Activated CD4-positive, alpha-beta T cell treated with anti-CD3 and anti-CD28 coated beads, Interleukin-2, amount 10 ng/mL, durations not matched to agents 24 days and 14 days (primary cell): ENCODE measurements at places on chromosomes 16 and 17. TPM values are rescaled to one million over a fixed set of nuclear protein-coding genes. Genes with fewer than 3 reads are reported as not detected.

- H3K27me3 ChIP-seq, result peaks cover 2% of the 10 kb centered on the region
- H3K27ac ChIP-seq, result no peak overlapping the region
- no peaks in the 10 kb centered on the region for H3K4me1 ChIP-seq
- DNase-seq, result no peak
- H3K4me3 ChIP-seq, result no peak overlapping the region
- no peaks in the 10 kb centered on the region for H3K36me3 ChIP-seq
These were observed 30.6 kb downstream of the ABCA9 start for GRCh38 chr17:69030169-69030568.

GRCh38 chr16:31094088-31094423 is 541 bp downstream of the VKORC1 start:
- H3K36me3 ChIP-seq, result peaks cover 17% of the 10 kb centered on the region
- H3K4me1 ChIP-seq, result peaks cover 23% of the 10 kb centered on the region
- no peaks in the 10 kb centered on the region for H3K27me3 ChIP-seq
- peak; percentile 65 for DNase-seq
- H3K4me3 ChIP-seq, result peak overlapping the region; percentile 95

- no peaks in the 10 kb centered on the region for H3K4me1 ChIP-seq
- no peak overlapping the region for H3K4me3 ChIP-seq
- no peaks in the 10 kb centered on the region for H3K36me3 ChIP-seq
- H3K27ac ChIP-seq, result no peak overlapping the region
These were observed 202.1 kb upstream of the PSMD7 start for GRCh38 chr16:74094514-74094913.

- DNase-seq, result no peak
- H3K27ac ChIP-seq, result no peak overlapping the region
- H3K27me3 ChIP-seq, result peaks cover 10% of the 10 kb centered on the region
- no peaks in the 10 kb centered on the region for H3K36me3 ChIP-seq
- no peak overlapping the region for H3K4me3 ChIP-seq
- H3K4me1 ChIP-seq, result no peaks in the 10 kb centered on the region
These were observed 349 bp upstream of the SLC6A2 start for GRCh38 chr16:55655381-55655896.

Gene CHMP6
- total RNA-seq, result 30.8 and 32.8 TPM in 2 replicates

Gene LLGL2
- 6.5 and 9.0 TPM in 2 replicates for total RNA-seq

Gene PHOSPHO1
- total RNA-seq, result 0.09 TPM in 1 of 2 replicates, not detected in the other

GRCh38 chr17:76161619-76162266 is 20.7 kb upstream of the FOXJ1 start:
- no peak for DNase-seq
- H3K4me1 ChIP-seq, result peaks cover 7% of the 10 kb centered on the region
- H3K27me3 ChIP-seq, result no peaks in the 10 kb centered on the region
- no peak overlapping the region for H3K27ac ChIP-seq
- no peak overlapping the region for H3K4me3 ChIP-seq

Gene CPHXL2
- total RNA-seq, result not detected in 2 replicates

DNA sequence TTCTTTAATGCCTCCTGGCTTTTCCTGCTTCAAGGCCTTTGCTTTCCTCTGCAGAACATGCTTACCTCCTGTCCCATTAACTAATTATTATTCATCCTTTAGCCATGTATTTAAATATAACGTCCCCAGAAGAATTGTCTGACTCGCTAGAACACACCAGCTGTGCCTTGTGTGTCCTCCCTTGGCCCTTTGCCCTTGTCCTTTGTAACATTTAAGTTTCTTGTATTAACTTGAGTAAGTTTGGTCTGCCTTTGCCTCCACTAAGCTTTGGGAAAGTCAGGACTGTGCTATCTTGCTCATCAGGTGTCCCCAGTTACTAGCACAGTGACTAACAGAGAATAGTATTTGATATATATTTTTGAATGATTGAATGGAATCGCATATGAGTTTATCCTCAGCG is 29.6 kb upstream of the ABCA9 start:
- no peak overlapping the region for H3K27ac ChIP-seq
- H3K4me1 ChIP-seq, result peaks cover 4% of the 10 kb centered on the region
- no peaks in the 10 kb centered on the region for H3K36me3 ChIP-seq
- H3K27me3 ChIP-seq, result peaks cover 15% of the 10 kb centered on the region
- H3K4me3 ChIP-seq, result no peak overlapping the region
- no peak for DNase-seq

DNA sequence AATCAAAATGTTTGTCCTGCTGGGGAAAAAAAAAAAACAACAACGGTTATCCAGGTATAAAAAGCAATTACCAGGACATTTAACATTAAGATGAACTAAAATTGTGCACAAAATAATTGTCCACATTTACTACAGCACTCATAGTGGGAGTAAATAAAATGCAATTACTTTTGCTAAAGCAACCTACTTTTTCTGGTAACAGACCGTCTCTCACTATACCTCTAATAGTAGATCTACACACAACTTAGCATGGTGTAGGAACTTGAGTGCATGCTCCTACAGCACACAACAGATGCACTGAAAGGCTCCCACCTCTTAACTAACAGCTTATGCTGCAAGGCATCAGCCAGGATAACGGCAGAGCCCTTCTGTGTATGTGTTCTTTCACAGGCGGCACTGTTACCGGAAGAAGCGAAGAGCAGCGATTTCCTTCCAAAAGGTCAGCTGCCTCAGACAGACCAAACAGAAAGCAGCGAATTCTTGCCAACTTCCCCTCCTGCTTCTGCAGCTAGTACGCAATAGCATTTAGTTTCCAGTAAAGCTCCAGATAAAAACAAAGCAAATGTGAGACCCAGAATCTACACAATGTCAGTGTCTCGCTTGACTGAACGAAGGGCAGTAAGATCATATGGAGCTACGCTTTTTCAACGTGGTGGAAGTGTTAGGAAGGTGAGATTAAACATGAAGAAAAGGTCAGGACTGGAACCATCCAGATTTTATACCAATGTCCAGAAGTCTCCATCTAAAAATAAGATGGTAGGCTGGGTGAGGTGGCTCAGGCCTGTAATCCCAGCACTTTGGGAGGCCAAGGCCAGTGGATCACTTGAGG is 27.6 kb downstream of the STAT5B start:
- peak overlapping the region; percentile 87 for H3K4me3 ChIP-seq
- H3K27ac ChIP-seq, result peak overlapping the region; percentile 98
- DNase-seq, result peak; percentile 94
- peaks cover 58% of the 10 kb centered on the region for H3K4me1 ChIP-seq

Gene SLC13A5
- total RNA-seq, result not detected in 2 replicates

Gene PIMREG
- 4.6 and 6.4 TPM in 2 replicates for total RNA-seq

DNA sequence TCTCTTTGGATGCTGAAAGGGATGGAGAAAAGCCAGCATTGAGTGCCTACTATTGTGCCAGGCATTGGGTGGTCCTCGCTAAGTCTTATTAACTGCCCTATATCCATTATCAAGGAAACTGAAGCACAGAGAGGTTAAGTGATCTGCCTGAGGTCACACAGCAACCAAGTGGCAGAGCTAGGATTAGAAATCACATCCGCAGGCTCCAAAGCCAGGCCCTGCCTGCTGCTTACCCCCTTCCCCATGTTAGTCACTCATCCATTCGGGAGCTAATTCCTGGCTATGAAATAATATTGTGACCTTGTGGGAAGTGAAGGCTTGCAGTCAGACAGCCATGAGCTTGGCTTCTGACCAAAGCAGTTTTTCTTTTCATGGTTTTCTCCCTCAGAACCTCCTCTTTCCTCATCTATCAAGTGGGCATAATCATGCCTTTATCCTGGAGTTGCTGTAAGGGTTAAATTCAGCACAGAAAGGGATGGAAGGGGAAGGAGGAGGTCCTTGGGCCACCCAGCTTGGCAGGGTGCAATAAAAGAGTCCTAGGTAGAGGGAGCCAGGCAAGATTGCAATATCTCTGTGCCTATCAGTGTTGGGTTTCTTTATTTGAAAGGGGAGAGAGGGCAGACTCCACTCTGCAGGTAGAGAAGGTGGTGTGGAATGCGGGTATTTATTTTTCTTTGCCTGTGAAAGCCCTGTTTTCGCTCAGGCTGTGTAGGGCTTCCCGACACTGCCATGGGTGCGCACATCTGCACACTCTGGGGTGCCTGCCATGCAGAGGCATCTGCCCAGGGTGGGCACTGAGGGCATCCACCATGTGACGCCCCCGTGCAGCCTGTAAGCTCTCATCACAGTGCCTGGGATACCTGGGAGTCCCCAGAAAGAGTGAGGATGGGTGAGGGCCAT is 11.3 kb downstream of the RAI1 start:
- H3K4me1 ChIP-seq, result peaks cover 52% of the 10 kb centered on the region
- no peaks in the 10 kb centered on the region for H3K36me3 ChIP-seq
- peak overlapping the region; percentile 30 for H3K4me3 ChIP-seq
- no peaks in the 10 kb centered on the region for H3K27me3 ChIP-seq

- H3K36me3 ChIP-seq, result no peaks in the 10 kb centered on the region
- H3K27ac ChIP-seq, result no peak overlapping the region
- no peak overlapping the region for H3K4me3 ChIP-seq
- peaks cover 13% of the 10 kb centered on the region for H3K4me1 ChIP-seq
- no peak for DNase-seq
These were observed 3.0 kb upstream of the PPY start for GRCh38 chr17:43945074-43945829.

DNA sequence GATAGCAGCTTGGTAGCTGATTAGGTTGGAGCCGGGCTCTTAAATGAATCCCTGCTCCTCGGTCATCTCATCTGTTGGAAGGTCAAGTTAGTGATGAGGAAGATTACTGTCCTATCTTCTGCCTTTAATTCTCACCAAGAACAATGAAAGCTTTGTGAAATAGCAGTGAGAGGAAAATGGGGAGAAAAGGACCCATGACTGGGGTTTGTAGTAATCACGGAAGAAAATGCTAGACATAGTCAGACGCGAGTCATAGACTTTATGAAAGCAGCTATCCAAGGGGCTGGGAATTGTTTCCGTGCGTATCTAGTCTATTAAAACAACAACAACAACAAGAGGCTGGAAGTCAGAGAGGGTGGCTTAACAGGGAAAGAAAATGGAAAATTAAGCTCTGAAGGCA is 18.3 kb downstream of the PIK3R5 start:
- peak overlapping the region; percentile 49 for H3K4me3 ChIP-seq
- H3K27me3 ChIP-seq, result no peaks in the 10 kb centered on the region
- H3K36me3 ChIP-seq, result peaks cover 59% of the 10 kb centered on the region
- DNase-seq, result no peak
- H3K27ac ChIP-seq, result peak overlapping the region; percentile 79
- H3K4me1 ChIP-seq, result peaks cover 65% of the 10 kb centered on the region

DNA sequence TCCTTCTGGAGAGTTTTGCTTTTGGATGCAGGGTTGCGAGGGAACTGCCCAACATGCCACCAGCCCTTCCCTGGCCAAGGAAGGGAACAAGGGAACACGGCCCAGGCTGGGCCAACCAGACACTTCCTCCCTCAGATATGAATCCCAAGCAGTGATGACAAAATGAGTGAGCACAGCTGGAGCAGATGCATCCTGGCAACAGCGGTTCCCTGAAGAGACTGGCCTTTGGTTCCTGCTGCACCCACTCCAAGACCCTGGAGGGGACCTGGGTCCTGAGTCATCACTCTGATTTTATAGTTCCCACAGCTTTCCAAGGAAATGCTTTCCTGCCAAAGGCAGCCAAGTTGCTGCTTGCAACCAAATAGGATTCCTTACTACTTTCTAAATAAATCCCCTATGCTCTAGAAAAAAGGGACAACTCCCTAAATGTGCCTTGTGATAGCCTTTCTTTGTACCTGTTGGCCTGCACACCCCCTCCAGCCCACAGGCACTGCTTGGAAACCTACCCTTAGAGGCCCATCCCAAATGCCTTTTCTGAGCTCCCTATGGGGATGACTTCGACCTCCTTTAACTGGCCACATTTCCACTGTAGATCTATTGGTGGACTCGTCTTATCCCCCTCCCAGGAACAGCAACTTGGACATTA is 5.3 kb downstream of the ST3GAL2 start:
- no peak overlapping the region for H3K4me3 ChIP-seq
- peaks cover 65% of the 10 kb centered on the region for H3K4me1 ChIP-seq
- H3K27me3 ChIP-seq, result no peaks in the 10 kb centered on the region

Gene CEMP1
- total RNA-seq, result 0.24 TPM in 1 of 2 replicates, not detected in the other

- no peak overlapping the region for H3K27ac ChIP-seq
- DNase-seq, result no peak
- H3K36me3 ChIP-seq, result peaks cover 53% of the 10 kb centered on the region
These were observed 83.7 kb downstream of the TANGO6 start for GRCh38 chr16:68927018-68927417.

GRCh38 chr17:69908626-69909368 is 166.2 kb upstream of the KCNJ16 start:
- no peaks in the 10 kb centered on the region for H3K27me3 ChIP-seq
- no peaks in the 10 kb centered on the region for H3K4me1 ChIP-seq
- no peak overlapping the region for H3K4me3 ChIP-seq
- H3K27ac ChIP-seq, result no peak overlapping the region
- no peak for DNase-seq

Gene DPEP3
- total RNA-seq, result not detected in 2 replicates

GRCh38 chr17:57551321-57552079 is 193.6 kb downstream of the CCDC182 start:
- no peak overlapping the region for H3K27ac ChIP-seq
- H3K36me3 ChIP-seq, result peaks cover 2% of the 10 kb centered on the region
- DNase-seq, result no peak
- H3K27me3 ChIP-seq, result no peaks in the 10 kb centered on the region

DNA sequence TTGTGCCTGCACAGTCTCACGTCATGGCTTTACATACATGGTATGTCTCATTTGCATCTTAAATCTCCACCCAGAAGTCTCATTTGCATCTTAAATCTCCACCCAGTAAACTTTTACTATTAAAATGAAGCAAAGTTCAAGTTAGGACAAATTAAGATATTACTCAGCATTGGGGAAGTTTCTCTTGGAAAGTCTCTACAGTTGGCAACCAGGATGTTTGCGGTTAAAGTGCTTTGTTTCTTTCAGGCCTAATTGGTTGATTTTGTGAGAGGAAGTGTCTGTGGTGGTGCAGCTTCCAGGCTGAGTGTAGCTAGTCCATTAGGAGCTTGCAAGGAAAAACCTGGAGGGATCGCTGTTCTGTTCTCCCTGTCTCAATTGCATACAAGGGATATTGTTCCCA is 1373.3 kb upstream of the GOT2 start:
- no peaks in the 10 kb centered on the region for H3K4me1 ChIP-seq
- no peaks in the 10 kb centered on the region for H3K27me3 ChIP-seq
- no peak overlapping the region for H3K27ac ChIP-seq
- H3K36me3 ChIP-seq, result no peaks in the 10 kb centered on the region
